ENCODE measurements at places on chromosomes 4 and X. TPM values are rescaled to one million over a fixed set of nuclear protein-coding genes. Genes with fewer than 3 reads are reported as not detected.

DNA sequence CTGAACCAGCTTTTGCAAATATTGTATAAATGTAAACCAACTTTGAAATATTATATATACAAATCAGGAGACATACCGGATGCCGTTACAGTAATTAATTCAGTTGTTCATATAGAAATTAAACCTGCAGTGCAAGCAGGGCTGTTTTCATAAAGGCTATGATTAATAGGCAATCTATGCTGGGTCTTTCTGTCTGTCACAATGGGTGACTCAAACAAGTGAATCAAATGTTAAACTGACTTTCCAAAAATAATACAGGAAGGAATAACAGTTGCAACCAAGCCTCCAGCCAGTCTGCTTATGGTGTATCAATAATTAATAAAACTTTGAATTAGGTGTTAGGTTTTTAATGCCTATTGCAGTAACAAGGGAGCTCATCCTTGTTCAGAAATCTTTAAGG lies 43.9 kb downstream of the GABRB1 start:
- H3K4me1 ChIP-seq: no peaks in the 10 kb centered on the region
- no peaks in the 10 kb centered on the region for H3K27me3 ChIP-seq
- no peak overlapping the region for H3K4me3 ChIP-seq
- no peaks in the 10 kb centered on the region for H3K36me3 ChIP-seq
- no peak overlapping the region for H3K27ac ChIP-seq

- no peaks in the 10 kb centered on the region for H3K4me1 ChIP-seq
- no peak for DNase-seq
- H3K36me3 ChIP-seq: no peaks in the 10 kb centered on the region
Measured at GRCh38 chrX:44072631-44073030, 99.4 kb upstream of the NDP start.

- H3K36me3 ChIP-seq: no peaks in the 10 kb centered on the region
- H3K27me3 ChIP-seq: peaks cover 8% of the 10 kb centered on the region
- H3K27ac ChIP-seq: no peak overlapping the region
- no peak overlapping the region for H3K4me3 ChIP-seq
Measured at GRCh38 chr4:102392033-102392744, 46.9 kb upstream of the SLC39A8 start.

DNA sequence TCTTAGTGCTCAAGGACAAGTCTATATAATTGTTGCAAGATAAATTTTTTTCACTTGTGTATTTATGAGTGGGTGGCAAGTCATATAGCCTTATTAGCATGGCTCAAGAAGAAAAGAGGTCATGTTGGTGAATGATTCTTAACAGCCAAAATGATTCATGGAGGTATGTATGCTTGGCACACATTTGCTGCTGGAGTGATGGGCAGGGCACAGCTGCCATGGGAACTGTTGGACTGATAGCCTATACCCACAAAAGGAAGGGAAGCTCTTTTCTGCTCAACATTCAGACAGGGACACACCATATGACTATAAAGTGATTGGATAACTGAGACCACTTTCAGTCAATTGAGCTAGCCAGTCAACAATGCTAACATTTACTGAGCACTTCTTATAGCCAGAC lies 46.8 kb upstream of the PITX2 start:
- H3K27ac ChIP-seq: no peak overlapping the region
- H3K27me3 ChIP-seq: peaks cover 2% of the 10 kb centered on the region
- no peak overlapping the region for H3K4me3 ChIP-seq
- no peaks in the 10 kb centered on the region for H3K36me3 ChIP-seq
- H3K4me1 ChIP-seq: no peaks in the 10 kb centered on the region
- no peak for DNase-seq

GRCh38 chr4:67401902-67402301 lies 143.4 kb downstream of the CENPC start:
- H3K27me3 ChIP-seq: no peaks in the 10 kb centered on the region
- no peaks in the 10 kb centered on the region for H3K36me3 ChIP-seq
- no peak for DNase-seq
- no peak overlapping the region for H3K27ac ChIP-seq
- H3K4me3 ChIP-seq: no peak overlapping the region

- no peak overlapping the region for H3K27ac ChIP-seq
- H3K36me3 ChIP-seq: no peaks in the 10 kb centered on the region
- DNase-seq: no peak
Measured at GRCh38 chrX:152892999-152893891, 4.6 kb upstream of the ZNF185 start.

DNA sequence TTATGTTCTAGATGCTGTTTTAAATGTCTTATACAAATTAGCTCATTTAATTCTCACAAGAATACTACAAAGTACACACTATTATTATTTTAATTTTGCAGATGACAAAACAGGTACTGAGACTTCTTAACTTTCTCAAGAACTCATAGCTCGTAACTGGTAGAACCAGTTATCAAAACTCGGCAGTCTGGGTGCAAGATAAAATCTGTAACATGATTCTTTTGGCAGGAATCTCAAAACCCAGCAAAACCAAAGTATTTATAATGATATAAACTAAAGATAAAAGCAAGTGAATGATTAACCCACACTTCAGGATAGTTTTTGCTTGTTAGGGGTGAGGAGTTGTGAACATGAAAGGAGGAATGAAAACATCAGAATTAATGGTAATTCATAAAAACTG lies 27.6 kb downstream of the CLNK start:
- peaks cover 29% of the 10 kb centered on the region for H3K4me1 ChIP-seq
- DNase-seq: no peak
- H3K4me3 ChIP-seq: no peak overlapping the region
- peak overlapping the region; percentile 75 for H3K27ac ChIP-seq
- H3K27me3 ChIP-seq: peaks cover 2% of the 10 kb centered on the region

GRCh38 chrX:51024106-51024696 lies 113.7 kb downstream of the BMP15 start:
- H3K27me3 ChIP-seq: peaks cover 2% of the 10 kb centered on the region
- no peak for DNase-seq
- no peaks in the 10 kb centered on the region for H3K4me1 ChIP-seq
- no peak overlapping the region for H3K27ac ChIP-seq
- H3K4me3 ChIP-seq: no peak overlapping the region
- H3K36me3 ChIP-seq: no peaks in the 10 kb centered on the region

DNA sequence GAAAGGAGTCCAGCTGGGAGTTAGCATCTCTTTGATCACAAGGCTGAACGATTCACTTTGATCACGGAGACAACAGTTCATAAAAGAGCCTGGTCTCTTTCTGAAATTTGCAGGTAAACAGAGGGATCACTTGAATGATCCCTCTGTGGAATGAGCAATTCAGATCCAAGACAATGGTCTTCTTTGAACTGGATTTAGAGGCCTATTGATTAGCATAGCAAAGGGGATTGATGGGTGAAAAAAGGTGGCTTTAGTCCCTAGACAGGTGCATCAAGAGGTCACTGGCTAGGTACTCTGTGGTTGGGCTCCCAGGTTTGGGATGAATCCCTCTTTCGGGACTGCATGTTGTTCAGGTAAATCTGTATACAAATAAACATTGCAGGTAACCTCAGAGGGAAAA lies 223.8 kb upstream of the TAPT1 start:
- no peak overlapping the region for H3K27ac ChIP-seq
- H3K4me3 ChIP-seq: no peak overlapping the region
- no peaks in the 10 kb centered on the region for H3K36me3 ChIP-seq
- H3K4me1 ChIP-seq: no peaks in the 10 kb centered on the region

GRCh38 chr4:154029171-154029570 lies 240.3 kb upstream of the SFRP2 start:
- peaks cover 19% of the 10 kb centered on the region for H3K27me3 ChIP-seq
- DNase-seq: no peak
- no peak overlapping the region for H3K4me3 ChIP-seq
- no peak overlapping the region for H3K27ac ChIP-seq

Gene CCKAR
- total RNA-seq: not detected

DNA sequence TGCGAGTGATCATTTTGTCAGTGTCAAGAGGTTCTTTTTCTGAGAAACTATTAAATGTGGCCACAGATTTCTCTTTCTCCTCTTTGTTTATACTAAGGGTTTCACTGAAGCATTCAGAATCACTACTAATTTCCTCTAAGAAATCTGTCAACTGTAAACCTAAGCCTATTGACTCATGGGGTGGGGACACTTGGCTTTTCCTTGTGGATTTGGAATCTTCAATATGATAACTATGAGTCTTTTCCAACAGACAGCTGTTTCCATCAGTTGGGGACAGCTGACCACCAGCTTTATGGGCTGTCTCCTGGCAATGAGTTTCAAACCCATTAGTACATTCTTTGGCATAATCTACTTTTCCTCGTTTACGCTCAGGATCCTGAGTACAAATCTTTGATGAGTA lies 13.8 kb downstream of the PGRMC1 start:
- H3K27ac ChIP-seq: no peak overlapping the region
- H3K4me1 ChIP-seq: peaks cover 2% of the 10 kb centered on the region
- H3K36me3 ChIP-seq: peaks cover 8% of the 10 kb centered on the region
- no peak overlapping the region for H3K4me3 ChIP-seq

- H3K4me1 ChIP-seq: peaks cover 29% of the 10 kb centered on the region
- no peaks in the 10 kb centered on the region for H3K27me3 ChIP-seq
- no peak for DNase-seq
- no peak overlapping the region for H3K4me3 ChIP-seq
- no peak overlapping the region for H3K27ac ChIP-seq
- H3K36me3 ChIP-seq: no peaks in the 10 kb centered on the region
Measured at GRCh38 chrX:9379697-9380551, 84.9 kb upstream of the TBL1X start.

Gene GAB3
- 5.5 TPM for total RNA-seq

DNA sequence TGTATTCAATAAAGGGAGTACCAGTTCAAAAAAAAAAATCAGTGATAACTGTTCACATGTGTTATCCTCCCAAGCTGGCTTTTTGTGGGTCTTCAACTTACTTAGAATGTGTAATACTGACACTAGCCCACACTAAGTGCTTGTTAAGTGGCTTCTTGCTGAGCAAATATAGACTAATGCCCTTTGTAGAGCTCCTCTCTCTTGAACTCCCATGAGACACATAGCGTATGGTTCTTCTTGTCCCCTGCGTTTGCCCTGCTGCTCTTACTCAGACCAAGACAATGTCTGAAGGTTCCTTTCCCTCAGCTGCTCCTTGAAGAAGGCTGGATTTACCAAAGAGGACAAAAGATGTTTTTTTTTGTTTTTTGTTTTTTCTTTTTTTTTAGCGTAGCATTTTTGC lies 110.9 kb downstream of the FRAS1 start:
- H3K4me3 ChIP-seq: no peak overlapping the region
- H3K27ac ChIP-seq: no peak overlapping the region
- no peaks in the 10 kb centered on the region for H3K36me3 ChIP-seq
- peaks cover 2% of the 10 kb centered on the region for H3K4me1 ChIP-seq

- H3K27ac ChIP-seq: no peak overlapping the region
- no peaks in the 10 kb centered on the region for H3K36me3 ChIP-seq
- DNase-seq: peak; percentile 8
- H3K27me3 ChIP-seq: peaks cover 46% of the 10 kb centered on the region
- H3K4me1 ChIP-seq: peaks cover 13% of the 10 kb centered on the region
Measured at GRCh38 chr4:9812501-9813340, 31.3 kb downstream of the DRD5 start.

GRCh38 chr4:86221002-86221401 lies 138.9 kb downstream of the MAPK10 start:
- no peaks in the 10 kb centered on the region for H3K27me3 ChIP-seq
- no peak overlapping the region for H3K27ac ChIP-seq
- H3K4me1 ChIP-seq: no peaks in the 10 kb centered on the region
- no peak for DNase-seq
- no peak overlapping the region for H3K4me3 ChIP-seq

GRCh38 chr4:173274744-173275143 lies 59.4 kb downstream of the HMGB2 start:
- no peak overlapping the region for H3K27ac ChIP-seq
- no peak overlapping the region for H3K4me3 ChIP-seq
- H3K36me3 ChIP-seq: peaks cover 8% of the 10 kb centered on the region
- no peak for DNase-seq
- H3K27me3 ChIP-seq: no peaks in the 10 kb centered on the region
- no peaks in the 10 kb centered on the region for H3K4me1 ChIP-seq

- H3K27me3 ChIP-seq: peaks cover 5% of the 10 kb centered on the region
- DNase-seq: no peak
- no peak overlapping the region for H3K4me3 ChIP-seq
Measured at GRCh38 chr4:25547343-25547742, 108.3 kb upstream of the SLC34A2 start.

Gene KIT
- total RNA-seq: 0.79 TPM

Gene POU4F2
- not detected for total RNA-seq

GRCh38 chr4:15482842-15483241 lies 13.2 kb downstream of the CC2D2A start:
- no peak overlapping the region for H3K4me3 ChIP-seq
- H3K36me3 ChIP-seq: no peaks in the 10 kb centered on the region
- H3K27me3 ChIP-seq: peaks cover 6% of the 10 kb centered on the region
- no peak overlapping the region for H3K27ac ChIP-seq
- DNase-seq: no peak

- no peak for DNase-seq
- no peaks in the 10 kb centered on the region for H3K27me3 ChIP-seq
- H3K4me1 ChIP-seq: no peaks in the 10 kb centered on the region
- no peaks in the 10 kb centered on the region for H3K36me3 ChIP-seq
- H3K27ac ChIP-seq: no peak overlapping the region
Measured at GRCh38 chrX:68721546-68721945, 74.1 kb downstream of the STARD8 start.

GRCh38 chrX:122913134-122913533 lies 270.9 kb upstream of the GRIA3 start:
- H3K27me3 ChIP-seq: no peaks in the 10 kb centered on the region
- DNase-seq: no peak
- no peaks in the 10 kb centered on the region for H3K4me1 ChIP-seq
- H3K36me3 ChIP-seq: no peaks in the 10 kb centered on the region
- no peak overlapping the region for H3K4me3 ChIP-seq
- no peak overlapping the region for H3K27ac ChIP-seq

DNA sequence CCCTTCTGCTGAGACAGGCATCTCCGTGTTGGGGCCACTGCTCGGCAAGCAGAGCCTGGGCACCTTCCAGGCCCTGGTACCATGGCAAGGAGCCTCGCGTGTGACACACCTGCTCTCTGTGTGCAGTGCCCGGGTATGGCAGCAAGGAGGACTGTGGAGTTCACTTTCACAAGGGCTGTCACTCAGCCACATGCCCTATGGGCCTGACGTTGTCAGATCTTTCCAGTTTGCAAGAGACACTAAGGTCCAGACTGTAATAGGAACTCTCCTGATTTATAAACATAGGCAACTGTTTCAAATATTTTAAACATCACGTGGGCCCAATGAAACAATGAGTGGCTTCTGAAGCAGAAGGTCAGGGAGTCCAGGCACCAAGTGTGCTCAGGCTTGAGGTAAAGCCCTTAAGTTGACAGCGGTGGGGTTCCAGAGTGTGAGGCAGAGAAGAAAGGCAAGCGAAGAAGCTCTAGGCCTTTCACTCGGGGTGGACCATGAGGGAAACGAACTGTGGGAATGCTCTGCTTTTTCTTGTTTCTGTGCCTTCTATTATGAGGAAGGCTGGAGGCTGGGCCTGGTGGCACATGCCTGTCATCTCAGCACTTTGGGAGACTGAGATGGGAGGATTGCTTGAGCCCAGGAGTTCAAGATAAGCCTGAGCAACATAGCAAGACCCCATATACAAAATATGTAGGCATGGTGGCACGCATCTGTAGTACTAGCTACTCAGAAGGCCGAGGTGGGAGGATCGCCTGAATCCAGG lies 108.6 kb upstream of the TRIM2 start:
- no peak overlapping the region for H3K4me3 ChIP-seq
- H3K4me1 ChIP-seq: peaks cover 3% of the 10 kb centered on the region
- H3K27me3 ChIP-seq: peaks cover 10% of the 10 kb centered on the region
- DNase-seq: no peak
- H3K36me3 ChIP-seq: no peaks in the 10 kb centered on the region

GRCh38 chr4:150939530-150939929 lies 75.6 kb downstream of the LRBA start:
- H3K27ac ChIP-seq: no peak overlapping the region
- no peak overlapping the region for H3K4me3 ChIP-seq
- no peaks in the 10 kb centered on the region for H3K36me3 ChIP-seq

Gene HSPA4L
- 0.27 TPM for total RNA-seq

Measured in activated CD4-positive, alpha-beta T cell treated with anti-CD3 and anti-CD28 coated beads, Interleukin-2, amount 10 ng/mL, durations not matched to agents 7 days and 5 days (primary cell).